Endothelial cell (in vitro differentiated cells): ENCODE measurements at places on chromosomes 5 and 9.
A peak's percentile ranks its signal among the peaks of the same experiment; 100 is the strongest.

DNA sequence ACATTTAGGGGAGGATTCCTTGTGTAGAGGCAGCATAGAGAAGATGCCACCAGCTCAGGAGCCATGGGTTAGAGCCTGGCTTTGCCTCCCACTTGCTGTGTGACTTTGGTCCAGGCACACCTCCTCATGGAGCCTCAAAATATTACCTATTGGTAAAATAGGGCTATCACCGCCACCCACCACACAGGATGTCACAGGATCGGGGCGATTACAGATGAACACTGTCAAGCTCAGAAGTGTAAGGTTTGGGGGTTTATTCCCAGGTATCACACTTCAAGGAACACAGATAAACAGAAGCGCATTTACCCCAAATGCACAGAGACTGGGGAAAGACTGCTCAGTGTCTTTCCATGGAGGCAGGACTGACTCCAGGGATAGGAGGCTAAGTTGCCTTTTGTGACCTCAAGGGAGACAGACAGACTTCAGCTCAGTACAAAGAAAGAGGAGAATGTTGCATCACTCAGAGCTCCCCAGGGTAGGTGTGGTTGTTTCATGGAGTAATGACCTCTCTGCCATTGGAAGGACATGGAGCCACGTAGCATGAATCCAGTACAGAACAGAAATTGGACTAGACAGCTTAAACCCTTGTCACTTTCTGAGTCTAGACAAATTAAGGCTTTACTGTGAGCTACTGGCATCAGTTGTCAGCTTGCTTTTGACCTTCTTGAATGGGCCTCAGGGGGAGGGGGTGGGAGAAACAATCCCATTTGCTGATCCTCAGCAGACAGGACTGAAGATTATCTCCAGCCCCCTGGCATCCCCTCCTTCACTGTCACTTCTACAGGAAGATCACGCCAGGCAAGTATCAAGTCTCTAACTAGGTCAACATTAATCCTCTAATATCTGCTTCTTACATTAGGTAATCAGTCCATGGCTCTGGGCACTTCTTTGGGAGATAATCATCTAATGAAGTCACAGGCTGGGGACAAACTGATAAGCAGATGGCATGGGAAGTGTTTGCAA, 6.5 kb downstream of the TRAF1 start:
- DNase-seq = no peak

DNA sequence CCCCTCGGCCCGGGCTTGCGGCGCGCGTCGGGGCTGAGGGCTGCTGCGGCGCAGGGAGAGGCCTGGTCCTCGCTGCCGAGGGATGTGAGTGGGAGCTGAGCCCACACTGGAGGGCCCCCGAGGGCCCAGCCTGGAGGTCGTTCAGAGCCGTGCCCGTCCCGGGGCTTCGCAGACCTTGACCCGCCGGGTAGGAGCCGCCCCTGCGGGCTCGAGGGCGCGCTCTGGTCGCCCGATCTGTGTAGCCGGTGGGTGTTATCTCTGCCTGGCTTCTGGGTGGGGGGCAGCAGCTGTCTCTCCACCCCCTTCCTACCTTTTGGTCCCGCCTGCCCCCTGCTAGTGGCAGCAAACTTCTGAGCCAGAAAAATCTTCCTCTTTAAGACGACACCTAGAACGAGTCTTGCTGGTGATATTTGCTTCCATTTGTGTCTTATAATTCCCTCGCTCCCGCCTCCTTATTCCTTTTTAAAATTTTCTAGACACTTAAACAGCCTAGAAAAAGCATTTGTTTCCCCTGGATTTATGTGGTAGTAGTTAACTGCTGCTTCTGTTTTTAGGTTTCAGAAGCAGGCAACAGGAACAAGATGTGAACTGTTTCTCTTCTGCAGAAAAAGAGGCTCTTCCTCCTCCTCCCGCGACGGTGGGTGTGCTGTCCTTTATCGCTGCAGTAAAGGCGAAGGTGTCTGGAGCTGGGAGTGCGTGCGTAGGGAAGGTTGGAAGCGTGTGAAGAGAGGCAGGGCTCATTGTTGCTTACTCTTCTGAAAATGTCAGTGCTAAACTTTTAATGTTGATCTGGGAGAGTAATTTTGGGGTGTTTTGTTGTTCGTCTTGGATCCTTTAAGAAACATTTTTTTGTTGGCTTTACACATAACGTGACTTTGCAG, 554 bp downstream of the JAK2 start:
- peak; percentile 22 for DNase-seq

DNA sequence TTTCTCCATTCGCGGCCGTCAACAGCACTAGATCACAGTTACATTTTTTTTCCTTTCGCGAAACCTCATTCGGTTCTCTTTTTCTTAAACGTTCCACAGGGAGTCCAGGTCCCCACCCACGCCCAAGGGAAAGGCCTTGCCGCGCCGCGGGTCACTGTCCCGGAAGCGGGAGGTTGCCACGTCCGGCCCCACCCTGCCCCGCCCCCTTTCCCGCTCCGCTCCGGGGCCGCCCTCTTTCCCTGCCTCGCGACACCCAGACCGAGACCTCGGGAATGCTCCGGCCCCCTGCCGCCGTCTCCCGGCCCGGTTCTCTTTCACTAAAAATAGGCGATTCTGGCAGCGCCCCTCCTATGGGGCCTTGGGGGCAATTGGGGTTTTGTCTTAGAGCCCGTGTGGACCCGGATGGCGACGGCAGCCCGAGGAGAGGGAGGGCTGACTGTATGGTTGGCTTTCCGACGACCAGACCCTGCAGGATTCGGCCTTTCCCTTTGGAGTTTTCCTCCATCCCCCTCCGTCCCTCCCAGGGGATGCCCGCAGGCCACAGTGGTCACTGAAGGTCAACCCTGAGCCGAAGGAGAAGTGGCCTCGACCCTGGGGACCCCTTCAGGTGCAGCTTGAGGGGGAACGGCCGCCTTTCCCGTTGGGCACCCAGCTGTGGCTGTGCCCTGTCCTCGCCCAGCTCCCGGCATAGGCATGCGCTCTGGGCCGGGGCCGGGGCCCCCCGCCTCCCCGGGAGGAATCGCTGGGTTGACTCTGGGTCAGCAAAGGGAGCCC, 2.8 kb upstream of the RACK1 start:
- DNase-seq = peak; percentile 85

- DNase-seq = no peak
These were observed 123.2 kb downstream of the MYO10 start for GRCh38 chr5:16812911-16813310.

- no peak for DNase-seq
These were observed 763 bp downstream of the TJP2 start for GRCh38 chr9:69174616-69175463.

DNA sequence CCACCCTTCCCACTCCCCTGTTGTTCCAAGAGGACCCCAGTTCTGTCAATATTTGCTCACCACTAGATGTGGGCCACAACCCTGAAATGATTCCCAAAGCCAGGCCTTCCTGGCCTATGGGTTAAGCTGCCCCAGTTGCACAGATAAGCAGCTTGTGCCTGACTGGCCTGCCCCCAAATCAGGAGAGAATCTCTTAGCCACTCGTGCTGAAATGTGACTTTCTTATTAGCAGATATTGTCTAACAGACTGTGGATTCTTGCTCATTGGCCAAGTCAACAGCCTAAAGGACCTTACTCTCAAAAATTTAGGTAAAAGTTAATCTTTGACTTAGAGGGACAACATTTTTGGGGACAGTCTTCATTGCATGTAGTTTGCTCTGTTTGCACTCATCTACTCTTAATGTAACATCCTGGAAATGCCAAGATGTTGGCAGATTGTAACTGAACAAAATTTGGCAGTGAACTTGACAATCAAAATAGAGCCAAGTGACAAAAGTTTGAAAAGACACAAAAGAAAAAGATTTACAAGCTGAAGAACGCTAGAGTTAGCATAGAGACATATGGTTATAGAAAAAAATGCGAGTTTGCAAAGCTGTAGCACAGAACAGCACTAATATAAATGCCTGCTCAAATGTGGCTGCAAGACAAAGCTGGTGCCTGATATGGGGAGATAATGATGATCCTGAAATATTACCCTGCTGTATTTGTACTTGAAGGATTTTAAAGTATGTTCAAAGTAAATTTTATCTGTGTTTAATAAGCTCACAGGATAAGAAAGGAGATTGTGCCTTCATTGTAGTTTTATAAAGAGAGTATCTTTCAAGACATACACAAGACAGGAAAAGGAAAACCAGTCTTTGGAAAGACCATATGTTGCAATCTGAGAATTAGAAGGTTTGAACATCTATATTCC, 29.0 kb upstream of the FSD1L start:
- DNase-seq = no peak

GRCh38 chr9:16484744-16485143, 385.7 kb downstream of the BNC2 start:
- no peak for DNase-seq

- no peak for DNase-seq
These were observed 3.1 kb upstream of the UNC13B start for GRCh38 chr9:35158501-35159280.

DNA sequence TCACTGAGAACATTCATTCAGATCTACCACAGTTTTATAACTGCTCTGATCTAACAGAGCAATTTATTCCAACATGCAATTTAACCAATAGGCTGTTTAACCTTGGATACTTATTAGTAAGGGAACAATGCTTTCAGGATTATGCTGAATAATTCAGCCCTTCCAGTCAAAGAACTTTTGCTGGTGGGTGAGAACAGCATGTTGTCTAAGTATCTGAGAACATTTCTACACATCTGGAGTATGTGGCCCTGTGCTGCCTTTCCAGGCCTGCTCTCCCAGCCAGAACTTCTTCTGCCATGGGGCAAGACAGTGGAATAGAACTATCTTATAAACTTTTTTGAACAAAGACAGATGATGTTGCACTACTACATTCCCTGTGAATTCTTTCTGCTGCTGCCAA, 55.8 kb downstream of the NFIB start:
- no peak for DNase-seq

DNA sequence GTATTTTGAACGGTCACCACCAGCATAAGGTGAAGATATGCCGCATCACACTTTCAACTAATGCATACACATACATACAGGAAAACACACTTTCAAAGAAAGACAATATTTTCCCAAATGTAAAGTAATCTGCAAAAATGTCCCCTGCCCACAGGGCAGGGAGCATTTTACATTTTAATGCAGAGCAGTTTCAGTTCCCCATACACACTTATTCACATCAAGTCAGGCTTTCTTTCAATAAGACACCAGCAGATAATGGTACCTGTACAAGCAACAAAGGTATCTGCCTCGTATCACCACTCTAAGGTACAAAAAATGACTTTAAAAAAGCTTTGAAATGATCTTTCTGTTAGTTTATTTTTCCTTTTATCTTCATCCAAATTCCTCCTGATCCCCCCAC, 247.1 kb upstream of the CCNG1 start:
- DNase-seq = no peak

GRCh38 chr5:170225326-170226128, 7.3 kb upstream of the C5orf58 start:
- peak; percentile 81 for DNase-seq

DNA sequence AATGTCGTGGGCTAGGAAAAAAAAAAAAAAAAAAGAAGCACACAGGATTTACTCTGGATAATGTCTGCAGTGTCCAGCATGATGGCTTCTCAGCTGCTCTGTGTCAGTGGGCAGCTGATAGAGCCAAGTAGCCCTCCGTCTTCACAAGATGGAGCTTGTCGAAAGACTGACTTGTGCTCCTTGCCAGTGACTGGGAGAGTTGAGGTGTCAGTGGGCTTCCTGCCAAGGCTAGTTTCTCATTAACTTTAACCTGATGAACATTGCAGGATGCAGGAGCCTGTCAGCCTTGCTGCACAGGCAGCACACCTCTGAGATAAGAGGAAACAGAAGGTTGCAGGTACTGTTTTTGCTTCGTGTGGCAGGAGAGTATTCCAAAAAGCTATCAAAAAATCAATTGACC, 171.4 kb upstream of the SGCD start:
- DNase-seq = no peak

DNA sequence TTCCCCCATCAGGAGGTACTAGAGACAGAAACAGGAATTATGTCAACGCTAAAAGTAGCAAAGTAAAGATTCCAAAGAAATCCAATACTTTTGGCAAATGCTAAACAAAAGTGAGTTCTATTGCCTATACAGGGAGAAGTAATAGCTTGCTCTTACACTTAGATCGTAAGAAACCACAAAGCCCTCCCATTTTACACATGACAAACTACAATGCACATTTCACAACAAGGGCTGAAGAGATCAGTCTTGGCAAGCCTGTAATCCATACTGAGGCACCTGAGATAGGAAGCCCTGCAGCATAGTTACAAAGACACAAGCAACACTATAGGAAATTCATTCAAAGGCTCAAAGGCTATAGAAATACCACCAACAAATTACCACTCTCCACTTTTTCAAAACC, 7.7 kb downstream of the HNRNPK start:
- no peak for DNase-seq

DNA sequence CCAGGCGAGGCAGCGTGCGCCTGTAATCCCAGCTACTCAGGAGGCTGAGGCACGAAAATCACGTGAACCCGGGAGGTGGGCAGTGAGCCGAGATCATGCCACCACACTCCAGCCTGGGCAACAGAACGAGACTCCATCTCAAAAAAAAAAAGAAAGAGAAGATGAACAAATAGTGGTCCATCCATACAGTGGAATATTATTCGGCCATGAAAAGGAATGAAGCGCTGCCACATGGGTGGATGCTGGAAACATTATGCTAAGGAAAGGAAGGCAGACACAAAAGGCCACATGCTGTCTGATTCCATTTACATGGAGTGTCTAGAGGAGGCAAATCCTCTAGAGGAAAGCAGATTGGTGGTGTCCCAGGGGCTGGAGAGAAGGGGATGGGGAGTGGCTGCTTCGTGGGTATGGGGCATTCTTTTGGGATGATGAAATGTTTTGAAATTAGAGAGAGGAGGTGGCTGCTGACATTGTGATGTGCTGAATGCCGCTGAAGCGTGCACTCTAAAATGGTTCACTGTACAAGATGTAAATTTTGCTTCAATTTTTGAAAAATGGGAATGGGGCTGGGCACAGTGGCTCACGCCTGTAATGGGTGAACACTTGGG, 17.0 kb downstream of the PLPP7 start:
- DNase-seq = no peak

GRCh38 chr5:170886210-170886894, 24.5 kb downstream of the RANBP17 start:
- DNase-seq = no peak

DNA sequence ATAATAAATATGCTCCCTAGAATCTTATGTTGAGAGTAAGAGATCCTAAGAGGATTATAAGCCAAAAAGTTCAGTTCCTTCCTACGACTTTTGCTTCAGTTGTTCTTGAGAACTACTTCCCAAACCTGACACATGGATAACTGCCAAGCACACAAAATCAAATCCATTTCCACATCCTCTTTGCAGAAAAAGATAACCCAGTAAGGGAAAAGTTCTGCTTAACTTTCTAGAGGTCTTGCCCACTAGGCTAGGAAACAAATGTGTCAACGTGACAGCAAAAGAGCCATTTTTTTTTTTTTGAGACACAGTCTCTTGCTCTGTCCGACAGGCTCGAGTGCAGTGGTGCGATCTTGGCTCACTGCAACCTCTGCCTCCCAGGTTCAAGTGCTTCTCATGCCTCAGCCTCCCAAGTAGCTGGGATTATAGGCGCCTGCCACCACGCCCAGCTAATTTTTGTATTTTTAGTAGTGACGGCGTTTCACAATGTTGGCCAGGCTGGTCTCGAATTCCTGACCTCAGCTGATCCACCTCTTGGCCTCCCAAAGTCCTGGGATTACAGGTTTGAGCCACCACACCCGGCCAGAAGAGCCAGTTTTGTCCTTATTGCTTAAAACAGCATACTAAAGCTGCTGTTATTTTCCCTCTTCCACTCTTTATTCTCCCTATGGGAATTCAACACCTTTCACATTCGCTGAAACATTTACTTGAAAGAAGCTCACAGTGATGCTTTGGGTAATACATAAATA, 24.2 kb downstream of the CSNK1A1 start:
- DNase-seq = no peak

GRCh38 chr5:74630453-74631066, 10.0 kb downstream of the ENC1 start:
- no peak for DNase-seq
